CD8-positive, alpha-beta memory T cell (primary cell): ENCODE measurements at places on chromosomes 2 and 18. TPM values are rescaled to one million over a fixed set of nuclear protein-coding genes. Genes with fewer than 3 reads are reported as not detected.

DNA sequence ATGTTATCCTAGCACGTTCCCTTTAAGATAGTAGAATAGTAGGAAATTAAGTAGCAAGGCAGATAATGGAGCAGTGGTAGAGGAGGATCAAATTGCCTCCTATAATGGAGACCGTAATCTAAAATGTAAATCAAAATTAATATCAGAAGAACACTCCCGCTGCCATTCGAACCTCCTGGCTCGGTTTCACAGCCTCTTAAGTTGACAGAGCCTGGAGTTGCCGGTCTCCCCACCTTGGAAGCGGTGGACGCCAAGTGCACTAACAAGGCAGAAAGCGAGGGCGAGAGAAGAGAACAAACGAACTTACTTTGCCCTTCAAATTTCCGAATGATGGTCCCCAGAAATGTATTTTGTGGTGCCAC lies 450 bp downstream of the KCNH7 start:
- H3K4me3 ChIP-seq, result no peak overlapping the region
- H3K4me1 ChIP-seq, result no peaks in the 10 kb centered on the region
- DNase-seq, result no peak
- no peaks in the 10 kb centered on the region for H3K36me3 ChIP-seq
- H3K27ac ChIP-seq, result no peak overlapping the region

GRCh38 chr2:38574278-38574677 lies 28.4 kb downstream of the HNRNPLL start:
- no peaks in the 10 kb centered on the region for H3K27me3 ChIP-seq
- no peak overlapping the region for H3K4me3 ChIP-seq
- peaks cover 14% of the 10 kb centered on the region for H3K36me3 ChIP-seq
- peaks cover 5% of the 10 kb centered on the region for H3K4me1 ChIP-seq

DNA sequence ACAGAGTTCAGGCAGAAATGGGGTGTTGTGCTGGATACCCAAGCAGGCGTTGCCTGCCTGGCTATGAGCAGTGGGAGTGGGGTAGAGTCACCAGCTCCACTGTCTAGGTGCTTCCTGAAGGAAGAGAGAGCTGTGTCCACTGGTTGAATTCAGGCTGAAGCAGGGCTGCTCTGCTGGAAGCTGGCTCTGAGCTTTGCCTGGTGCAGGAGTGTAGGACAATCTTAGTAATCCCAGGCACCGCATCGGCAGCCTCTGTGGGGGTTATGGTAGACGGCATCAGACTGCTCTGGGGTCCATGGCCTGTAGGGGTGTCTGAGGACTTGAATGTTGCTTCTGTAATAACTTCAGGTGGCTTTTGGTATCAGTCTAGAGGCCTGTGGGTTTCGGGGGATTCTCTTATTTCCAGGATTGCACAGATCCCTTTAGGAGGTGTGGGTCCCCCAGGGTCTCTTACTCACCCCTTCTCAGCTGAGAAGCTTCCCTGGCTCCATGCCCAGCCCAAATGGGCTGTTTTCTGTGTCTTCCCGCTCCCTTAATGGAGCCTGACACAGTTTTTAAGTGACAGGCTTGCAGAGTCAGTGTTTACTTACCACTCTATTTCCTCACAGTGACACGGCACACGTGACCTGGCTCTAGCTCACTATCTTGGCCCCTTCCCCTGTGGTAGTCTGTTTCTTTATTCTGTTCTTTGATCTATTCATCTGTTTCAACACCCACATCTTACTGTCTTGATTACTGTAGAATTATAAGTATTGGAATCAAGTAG lies 644.3 kb downstream of the CBLN2 start:
- H3K4me1 ChIP-seq, result no peaks in the 10 kb centered on the region
- no peak for DNase-seq
- H3K27me3 ChIP-seq, result no peaks in the 10 kb centered on the region
- no peak overlapping the region for H3K4me3 ChIP-seq

DNA sequence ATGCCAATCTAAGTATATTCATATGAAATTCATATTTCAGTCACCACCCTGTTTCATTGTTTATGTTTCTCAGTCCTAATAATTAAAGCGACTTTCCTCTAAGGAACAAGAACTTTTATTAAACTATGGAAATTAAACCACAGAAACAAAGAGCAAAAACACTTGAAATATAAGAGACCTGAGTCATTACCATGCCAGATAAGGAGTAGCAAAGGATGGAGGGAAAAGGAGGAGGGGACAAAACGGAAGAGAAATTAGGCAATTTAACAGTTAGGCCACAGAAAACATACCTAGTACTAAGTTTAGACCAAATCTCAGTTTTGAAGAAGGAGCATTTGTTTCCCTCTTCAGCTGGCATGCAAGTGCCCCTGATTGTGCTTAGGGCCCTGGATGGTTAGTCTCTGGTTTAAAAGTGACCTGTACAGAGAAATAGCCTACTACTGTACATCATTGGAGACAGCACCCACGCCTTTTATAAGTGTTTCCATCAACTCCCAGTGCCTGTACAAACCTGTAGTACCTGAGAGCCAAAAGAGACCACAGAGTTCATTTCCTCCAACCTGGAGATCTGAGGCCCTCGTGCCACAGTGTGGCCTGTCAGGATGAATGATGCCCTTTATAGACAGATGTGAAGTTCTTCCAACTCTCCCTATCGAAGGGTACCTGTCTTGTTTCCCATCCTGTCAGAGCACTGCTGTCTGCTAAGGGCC lies 74.5 kb downstream of the SPATS2L start:
- H3K4me3 ChIP-seq, result no peak overlapping the region
- DNase-seq, result no peak
- peaks cover 25% of the 10 kb centered on the region for H3K4me1 ChIP-seq
- no peaks in the 10 kb centered on the region for H3K36me3 ChIP-seq
- H3K27ac ChIP-seq, result peak overlapping the region; percentile 6
- no peaks in the 10 kb centered on the region for H3K27me3 ChIP-seq

The NT5C1B gene
- total RNA-seq, result not detected

DNA sequence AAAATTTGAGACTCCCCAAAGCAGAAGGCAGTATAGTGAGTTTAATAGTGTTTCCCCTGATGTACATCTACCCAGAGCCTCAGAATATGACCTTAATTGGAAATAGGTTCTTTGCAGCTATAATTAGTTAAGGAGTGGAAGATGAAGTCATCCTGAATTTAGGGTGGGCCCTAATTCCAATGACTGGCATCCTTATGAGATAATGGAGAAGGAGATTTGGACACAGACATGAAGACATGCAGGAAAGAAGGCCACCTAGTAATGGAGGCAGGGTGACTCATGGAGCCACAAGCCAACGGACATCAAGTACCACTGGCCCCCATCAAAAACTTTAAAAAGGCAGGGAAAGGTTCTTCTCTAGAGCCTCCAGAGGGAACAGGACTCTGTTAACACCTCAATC lies 308.9 kb downstream of the TXNL1 start:
- H3K4me1 ChIP-seq, result no peaks in the 10 kb centered on the region
- no peak overlapping the region for H3K27ac ChIP-seq
- no peaks in the 10 kb centered on the region for H3K27me3 ChIP-seq
- H3K36me3 ChIP-seq, result no peaks in the 10 kb centered on the region

- no peak for DNase-seq
- H3K36me3 ChIP-seq, result no peaks in the 10 kb centered on the region
- no peak overlapping the region for H3K4me3 ChIP-seq
- no peaks in the 10 kb centered on the region for H3K4me1 ChIP-seq
- no peak overlapping the region for H3K27ac ChIP-seq
These were observed 134.8 kb upstream of the CAVIN2 start for GRCh38 chr2:191981706-191982105.

The ZNF24 gene
- total RNA-seq, result 52.6 TPM

The SERPINB10 gene
- total RNA-seq, result not detected

DNA sequence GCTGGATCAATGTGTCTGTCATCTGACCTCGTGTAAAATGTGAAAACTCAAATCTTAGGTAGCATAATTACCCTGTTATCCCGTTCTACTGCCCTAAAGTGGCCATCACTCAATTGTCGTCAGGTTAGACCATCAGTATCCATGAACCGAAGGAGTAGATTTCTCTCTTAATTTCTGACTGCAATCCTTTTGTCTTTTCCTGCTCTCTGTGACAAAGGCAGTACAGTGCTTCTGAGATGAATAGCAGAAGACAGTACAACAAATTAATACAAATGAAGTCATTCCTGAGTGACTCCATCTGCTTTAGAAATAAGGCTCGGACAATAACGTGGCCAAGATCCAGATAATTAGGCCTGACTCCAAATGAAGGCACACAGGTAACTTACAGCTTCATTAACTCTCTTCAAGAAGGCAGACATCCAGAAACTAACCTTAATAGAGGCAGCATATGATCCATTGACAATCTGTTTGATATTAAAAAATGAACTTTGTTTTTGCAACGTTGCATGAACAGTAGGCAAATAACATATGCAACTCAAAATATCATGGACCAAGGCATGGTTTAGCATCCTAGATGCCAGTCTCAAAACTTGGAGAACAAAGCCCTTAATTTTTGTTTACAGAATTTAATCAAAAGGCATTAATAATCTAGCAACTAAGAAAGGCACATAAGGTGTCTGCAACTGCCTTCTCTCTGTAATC lies 96.7 kb upstream of the CDH20 start:
- DNase-seq, result no peak
- H3K27me3 ChIP-seq, result no peaks in the 10 kb centered on the region
- H3K4me1 ChIP-seq, result no peaks in the 10 kb centered on the region
- no peaks in the 10 kb centered on the region for H3K36me3 ChIP-seq
- H3K27ac ChIP-seq, result no peak overlapping the region

The DYNAP gene
- total RNA-seq, result not detected

DNA sequence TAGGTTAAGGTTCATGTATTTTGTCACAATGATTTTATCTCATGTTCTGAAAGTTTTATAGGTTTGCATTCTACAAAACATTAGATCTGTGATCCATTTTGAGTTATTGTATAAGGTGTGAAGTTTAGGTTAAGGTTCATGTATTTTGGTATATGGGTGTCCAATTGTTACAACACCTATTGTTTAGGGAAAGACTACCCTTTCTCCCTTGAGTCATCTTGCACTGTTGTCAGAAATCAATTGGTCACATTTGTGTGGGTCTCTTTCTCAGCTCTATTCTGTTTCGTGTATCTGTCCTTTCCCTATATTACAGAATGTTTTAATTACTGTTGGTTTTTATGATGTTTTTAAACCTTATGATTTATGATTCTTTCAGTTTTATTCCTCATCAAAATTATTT lies 192.3 kb downstream of the MCFD2 start:
- no peaks in the 10 kb centered on the region for H3K36me3 ChIP-seq
- no peak overlapping the region for H3K27ac ChIP-seq
- no peaks in the 10 kb centered on the region for H3K27me3 ChIP-seq
- H3K4me3 ChIP-seq, result no peak overlapping the region

DNA sequence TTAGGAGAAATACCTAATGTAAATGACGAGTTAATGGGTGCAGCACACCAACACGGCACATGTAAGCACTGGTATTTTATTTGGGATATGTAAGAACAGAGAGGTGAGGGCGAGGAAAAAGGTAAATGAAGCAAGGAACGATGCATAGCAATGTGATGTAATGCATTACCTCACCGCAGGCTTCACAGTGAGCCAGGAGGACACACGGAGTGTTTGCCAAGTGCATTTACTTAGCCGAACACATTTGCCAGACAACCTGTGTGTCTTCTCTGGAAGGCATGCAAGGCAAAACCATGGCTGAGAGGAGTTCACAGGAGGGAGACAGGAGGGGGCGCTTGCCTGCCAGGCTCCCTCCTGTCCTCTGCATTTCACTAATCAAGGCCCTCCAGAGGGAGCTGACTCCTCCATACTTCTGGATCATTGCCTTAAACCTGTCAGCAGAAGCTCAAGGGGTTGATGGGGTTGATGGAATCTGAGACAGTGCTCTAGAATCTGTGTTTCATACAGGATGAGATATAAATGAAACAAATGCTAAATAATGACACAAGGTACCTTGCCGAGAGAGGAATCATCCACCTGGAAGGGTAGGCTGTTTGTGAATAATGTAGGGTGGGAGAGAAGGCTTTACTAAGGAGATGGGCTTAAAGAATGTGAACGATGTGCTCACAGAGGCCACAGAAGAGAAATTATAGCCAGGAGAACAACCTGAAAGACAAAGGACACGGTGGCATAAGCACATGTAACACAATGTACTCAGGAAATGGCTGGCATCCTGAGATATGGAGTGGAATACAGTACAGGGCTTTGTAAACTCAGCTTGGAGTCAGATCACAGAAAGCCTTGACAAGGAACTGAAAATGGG lies 9.1 kb upstream of the TPRKB start:
- no peaks in the 10 kb centered on the region for H3K36me3 ChIP-seq
- H3K27me3 ChIP-seq, result no peaks in the 10 kb centered on the region
- no peak overlapping the region for H3K4me3 ChIP-seq
- DNase-seq, result no peak
- no peaks in the 10 kb centered on the region for H3K4me1 ChIP-seq
- no peak overlapping the region for H3K27ac ChIP-seq

- H3K4me1 ChIP-seq, result no peaks in the 10 kb centered on the region
- DNase-seq, result no peak
- H3K4me3 ChIP-seq, result no peak overlapping the region
- no peak overlapping the region for H3K27ac ChIP-seq
These were observed 125.7 kb downstream of the B3GNT2 start for GRCh38 chr2:62321380-62322289.

DNA sequence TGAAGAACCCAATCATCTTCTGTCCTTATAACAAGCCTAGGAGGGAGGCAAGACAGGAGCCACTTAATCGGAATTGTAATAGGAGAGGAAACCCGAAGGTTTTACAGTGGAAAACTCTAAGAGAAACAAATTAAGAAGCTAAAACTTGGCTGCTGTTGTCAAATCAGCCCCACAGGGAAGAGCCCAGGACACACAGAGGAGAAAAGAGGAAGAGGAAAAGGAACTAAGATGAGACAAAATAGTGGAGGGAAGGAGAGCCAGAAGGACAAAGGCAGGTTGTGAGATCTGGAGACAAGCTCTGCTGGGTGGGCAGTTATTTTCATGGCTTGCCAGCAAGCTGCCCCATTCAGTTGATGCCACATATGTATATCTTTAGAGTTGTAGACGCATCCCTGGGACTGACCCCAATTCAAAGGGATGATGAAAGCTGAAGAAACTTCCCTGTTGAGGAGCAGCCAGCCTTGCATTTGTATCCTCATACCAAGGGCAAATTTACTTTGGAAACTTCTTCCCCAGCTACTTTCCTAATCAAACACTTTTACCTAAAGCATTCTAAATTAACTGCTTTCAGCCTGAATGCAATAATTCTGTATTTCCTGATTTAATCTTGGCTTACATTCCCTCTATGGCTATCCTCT lies 499.8 kb upstream of the MEIS1 start:
- H3K27me3 ChIP-seq, result no peaks in the 10 kb centered on the region
- no peak overlapping the region for H3K27ac ChIP-seq
- no peaks in the 10 kb centered on the region for H3K4me1 ChIP-seq

- H3K36me3 ChIP-seq, result no peaks in the 10 kb centered on the region
- DNase-seq, result no peak
- no peak overlapping the region for H3K4me3 ChIP-seq
- H3K27ac ChIP-seq, result no peak overlapping the region
These were observed 46.3 kb downstream of the MYO1B start for GRCh38 chr2:191291471-191291870.

The CDH7 gene
- total RNA-seq, result not detected

GRCh38 chr18:5646739-5647138 lies 102.9 kb upstream of the EPB41L3 start:
- DNase-seq, result no peak
- no peaks in the 10 kb centered on the region for H3K36me3 ChIP-seq
- no peaks in the 10 kb centered on the region for H3K27me3 ChIP-seq
- H3K27ac ChIP-seq, result no peak overlapping the region
- H3K4me3 ChIP-seq, result no peak overlapping the region
